ENCODE measurements at places on chromosomes 7 and 10.
A peak's percentile ranks its signal among the peaks of the same experiment; 100 is the strongest.

DNA sequence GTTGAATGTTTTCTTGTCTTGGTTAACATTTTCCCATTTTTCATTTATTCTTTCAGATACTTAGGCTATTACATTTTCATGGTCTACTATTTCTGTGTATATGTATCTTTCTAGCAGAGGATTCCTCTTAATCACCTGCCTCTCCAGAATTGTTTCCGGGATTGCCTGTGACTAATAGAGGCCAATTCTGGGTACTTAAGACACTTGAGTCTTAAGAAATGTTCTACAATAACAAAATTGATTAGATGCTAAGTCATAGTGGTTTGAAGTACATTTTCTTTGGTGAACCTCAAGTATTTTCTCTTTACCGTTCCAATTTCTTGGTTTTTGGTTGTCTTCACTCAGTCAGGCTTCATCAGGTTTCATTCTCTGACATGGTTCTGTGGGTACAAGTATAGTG is 26.4 kb downstream of the BBS9 start:
- no peak for DNase-seq

DNA sequence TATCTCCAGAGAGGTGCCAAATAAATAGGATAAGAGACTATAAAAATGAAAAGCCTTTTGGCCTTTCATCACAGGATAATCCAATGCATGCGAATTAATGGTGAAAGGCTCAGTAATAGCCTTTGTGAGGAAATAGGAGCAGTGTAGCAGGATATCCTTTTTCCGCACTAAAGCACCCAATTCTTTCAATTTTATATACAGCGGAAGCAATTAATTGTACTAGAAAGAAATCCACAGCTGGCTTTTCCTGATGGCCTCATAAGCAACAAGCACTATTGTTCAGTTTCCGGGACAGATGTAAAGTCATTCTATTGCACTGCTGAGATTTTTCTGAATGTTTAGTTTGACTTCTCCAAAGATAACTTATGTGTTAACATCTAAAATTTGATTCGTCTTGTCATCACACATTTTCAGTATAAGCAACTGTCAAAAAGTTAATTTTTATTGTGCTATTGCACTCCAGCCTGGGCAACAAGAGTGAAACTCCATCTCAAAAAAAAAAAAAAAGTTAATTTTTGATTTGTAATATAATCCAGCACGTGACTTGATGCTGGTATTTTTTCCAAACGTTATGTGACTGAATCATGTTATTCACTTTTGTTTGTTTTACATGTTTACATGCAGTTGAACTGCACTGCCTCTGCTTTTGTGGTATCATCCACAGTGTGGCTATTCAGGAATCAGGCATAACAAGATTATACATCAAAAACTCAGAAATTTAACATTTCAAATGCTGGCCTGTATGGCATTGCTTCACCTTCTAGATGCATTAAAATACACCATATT is 8.4 kb upstream of the BMPR1A start:
- DNase-seq: no peak

GRCh38 chr7:22129819-22130580 is 184.3 kb upstream of the CDCA7L start:
- DNase-seq: no peak

- DNase-seq: no peak
Observed at GRCh38 chr10:69348816-69349541, 67.7 kb downstream of the TACR2 start.

DNA sequence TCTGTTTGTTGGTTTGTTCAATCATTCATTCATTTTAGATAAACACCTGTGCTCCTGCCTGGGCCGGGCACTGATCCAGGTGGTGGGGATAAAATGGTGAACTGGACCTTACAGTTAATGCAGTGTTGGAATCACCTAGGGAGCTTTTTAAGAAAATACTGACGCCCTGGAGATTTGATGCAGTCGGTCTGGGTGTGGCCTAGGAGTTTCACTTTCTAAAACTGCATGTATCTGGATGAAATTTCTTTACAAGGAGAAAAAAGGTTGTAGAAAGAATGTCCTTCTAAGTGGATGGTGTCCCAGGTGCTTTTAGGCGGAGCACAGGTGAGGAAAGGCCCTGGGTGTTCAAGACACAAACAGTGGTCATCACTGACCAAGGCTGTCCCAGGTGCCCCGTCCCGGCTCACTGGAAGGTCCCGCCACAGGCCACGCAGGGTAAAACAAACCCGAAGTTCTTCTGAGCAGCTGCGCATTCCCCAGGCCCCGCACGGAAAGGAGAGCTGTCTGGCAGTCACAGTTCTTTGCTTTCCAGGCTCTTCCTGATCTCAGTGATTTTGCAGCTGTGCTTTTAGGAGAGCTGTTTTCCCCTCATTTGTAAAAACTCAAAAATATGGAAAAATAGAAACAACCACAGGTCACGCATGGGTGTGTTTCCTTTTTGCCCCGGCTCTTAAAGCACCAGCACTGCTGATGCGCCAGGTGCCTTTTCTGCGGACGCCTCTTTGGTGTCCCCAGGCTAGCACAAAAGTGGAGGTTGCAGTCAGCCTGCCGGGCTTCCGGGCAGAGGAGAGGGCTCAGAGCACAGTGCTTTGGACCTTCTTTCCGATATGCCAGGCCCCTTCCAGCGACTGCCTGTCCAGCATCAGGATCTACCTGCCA is 161.9 kb downstream of the GRK5 start:
- no peak for DNase-seq

GRCh38 chr7:155363146-155363539 is 65.5 kb downstream of the INSIG1 start:
- DNase-seq: no peak

DNA sequence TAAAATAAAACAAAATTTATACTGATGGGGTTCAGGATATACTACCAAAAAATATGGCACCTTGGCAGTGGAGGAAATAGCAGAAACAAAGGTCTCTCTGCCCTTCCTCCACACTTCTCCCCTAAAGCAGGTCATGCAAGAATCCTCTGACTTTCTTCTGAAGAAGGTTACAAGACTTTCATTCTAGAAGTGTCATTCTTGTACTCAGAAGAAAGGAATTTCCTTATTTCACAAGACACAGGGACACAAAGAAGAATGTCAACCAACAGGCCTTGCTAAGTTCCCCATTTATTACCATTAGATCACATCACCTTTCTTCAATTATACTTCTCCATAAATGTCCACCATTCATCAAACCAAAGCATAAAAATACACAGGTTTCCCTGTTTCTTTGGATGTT is 470.2 kb downstream of the PAXIP1 start:
- no peak for DNase-seq

GRCh38 chr7:159121068-159121467 is 23.6 kb downstream of the VIPR2 start:
- no peak for DNase-seq

DNA sequence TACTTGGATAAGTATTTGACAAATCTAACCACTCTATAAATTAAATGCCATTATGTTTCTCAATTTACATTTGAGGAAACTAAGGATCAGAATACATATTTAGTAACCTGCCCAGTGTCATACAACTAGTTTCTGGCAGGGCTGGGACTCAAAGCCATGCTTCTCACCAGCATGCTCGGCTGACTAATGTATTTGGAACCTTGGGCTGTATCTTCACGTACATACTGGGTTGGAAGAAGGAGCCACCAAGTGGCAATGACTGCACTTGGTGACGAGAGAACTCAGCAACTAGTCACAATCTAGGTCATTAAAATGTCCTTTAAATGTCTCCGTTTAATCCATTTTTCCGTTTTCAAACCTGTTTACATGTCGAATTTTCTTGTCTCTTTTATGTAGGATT is 42.9 kb downstream of the CHRM2 start:
- no peak for DNase-seq

- DNase-seq: no peak
Observed at GRCh38 chr7:105448181-105448580, 59.5 kb upstream of the SRPK2 start.

GRCh38 chr7:137446025-137446424 is 102.5 kb upstream of the PTN start:
- DNase-seq: no peak

DNA sequence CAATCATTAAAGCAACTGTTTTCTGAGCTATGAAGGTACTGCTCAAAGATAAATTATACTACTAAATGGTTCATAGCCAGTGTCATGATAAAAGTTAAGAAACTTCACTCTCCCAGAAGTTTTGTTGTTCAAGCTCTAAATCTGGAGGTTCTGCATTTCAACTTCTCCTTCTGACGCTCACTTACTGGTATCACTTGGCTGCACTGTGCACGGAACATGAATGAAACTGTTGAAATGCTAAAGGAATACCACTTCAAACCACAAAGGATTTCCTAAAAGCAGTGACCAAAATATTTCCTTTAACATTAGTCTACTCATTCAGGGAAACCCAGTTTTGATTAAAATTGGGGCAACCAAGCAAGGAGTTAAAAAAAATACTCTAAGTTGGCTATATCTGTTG is 93.6 kb downstream of the UBE2H start:
- no peak for DNase-seq

- no peak for DNase-seq
Observed at GRCh38 chr10:61943674-61944378, 42.3 kb downstream of the ARID5B start.

DNA sequence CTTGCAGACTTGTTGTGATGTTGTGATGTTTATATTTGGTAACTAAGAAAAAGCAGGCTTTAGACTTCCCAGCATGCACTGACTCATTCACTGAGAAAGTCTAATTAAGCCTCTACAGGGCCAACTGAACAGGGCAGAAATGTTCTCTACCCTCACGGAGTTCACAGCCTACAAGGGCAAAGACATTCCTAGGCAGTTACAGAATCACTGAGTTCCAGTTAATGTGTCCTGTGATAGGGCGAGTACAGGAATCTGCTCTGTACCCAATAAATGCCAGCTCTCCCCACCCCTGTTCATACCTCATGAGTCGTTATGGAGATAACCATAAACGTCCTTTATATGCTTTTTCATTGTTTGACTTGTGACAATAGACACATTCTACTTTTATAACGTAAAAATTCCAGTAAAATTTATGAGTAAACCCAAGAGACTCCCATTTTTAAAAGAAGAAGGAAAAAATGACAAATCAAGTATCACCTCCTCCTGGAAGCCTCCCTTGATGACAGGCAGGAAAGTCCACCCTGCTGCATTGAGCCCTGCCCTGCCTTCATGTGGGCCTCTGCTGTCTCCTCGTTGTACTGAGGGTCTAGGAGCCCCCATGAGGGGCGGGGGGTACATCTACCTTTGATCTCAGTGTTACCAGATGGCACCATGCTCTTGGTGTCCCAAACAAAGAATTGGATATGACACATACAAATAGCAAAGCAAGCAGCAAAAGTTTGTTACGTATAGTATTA is 14.3 kb downstream of the MUC12 start:
- DNase-seq: no peak

- no peak for DNase-seq
Observed at GRCh38 chr7:151223728-151224127, 3.3 kb downstream of the ABCF2 start.

DNA sequence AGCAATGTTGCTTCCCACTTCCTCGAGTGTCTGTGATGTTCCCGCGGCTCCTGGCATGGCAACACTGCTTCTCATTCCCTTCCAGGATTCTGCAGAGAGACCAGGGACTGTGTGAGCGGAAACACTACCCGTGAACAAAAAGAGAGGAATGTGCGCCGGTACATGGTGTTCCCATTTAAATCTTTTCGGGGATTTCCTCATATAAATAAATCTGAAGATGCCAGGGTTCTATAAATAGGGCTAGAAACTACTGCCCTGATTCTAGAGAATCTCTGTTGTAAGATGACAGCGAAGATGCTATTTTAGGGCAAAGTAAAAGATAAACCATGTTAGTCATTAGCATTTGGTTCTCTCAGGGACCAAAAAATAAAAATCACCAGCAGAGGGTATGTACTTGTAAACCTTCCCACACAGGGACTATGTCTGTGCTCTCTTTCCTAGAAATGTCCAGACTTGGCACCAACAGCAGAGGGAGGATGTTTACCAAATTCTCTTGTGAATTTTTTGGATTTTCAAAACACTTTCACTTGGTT is 92.2 kb upstream of the DDC start:
- DNase-seq: no peak

DNA sequence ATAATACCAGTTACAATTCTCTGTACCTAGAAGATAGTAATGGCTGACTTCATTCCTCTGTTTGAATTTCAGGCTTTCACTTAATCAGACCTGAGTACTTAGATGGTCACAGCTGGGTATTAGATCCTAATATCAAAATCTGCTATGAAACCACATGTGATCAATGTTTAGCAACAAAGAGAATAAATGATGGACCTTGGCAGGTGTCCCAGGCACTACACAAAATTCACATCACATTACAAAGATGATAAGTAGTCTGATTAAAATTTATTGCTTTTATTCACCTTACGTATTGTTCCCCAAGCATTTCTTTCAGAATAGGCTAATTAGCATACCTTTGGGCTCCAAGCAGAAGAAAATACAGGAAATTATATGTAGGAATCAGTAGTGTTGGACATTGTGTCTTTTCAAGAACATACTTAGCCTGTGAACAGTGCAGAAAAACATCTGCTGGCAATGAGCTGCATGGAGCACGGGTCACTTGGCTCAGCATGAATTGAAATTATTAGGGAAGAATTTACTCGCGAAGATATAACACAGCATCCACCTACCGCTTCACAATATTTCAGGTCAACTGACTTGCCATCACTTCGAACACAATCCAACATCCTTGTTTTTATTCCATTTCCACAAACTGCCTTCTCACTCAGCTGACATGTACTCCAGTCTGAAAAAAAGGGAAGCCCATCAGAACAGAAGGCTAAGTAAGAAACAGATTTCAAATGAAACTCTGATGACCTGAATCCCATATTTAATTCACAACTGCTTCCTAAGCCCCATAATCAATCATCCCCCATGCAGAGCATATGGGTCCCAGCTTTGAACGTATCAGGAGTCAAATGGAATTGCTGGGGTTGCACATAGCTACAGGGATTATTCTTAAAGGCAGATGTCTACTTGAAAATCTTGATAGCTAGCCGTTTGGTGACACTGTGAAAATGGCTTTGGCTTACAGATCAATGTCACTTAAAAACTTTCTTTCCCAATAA is 421.0 kb downstream of the THSD7A start:
- DNase-seq: peak; percentile 79

- DNase-seq: no peak
Observed at GRCh38 chr7:16776053-16776452, 22.5 kb downstream of the TSPAN13 start.
